Activated CD8-positive, alpha-beta memory T cell treated with anti-CD3 and anti-CD28 coated beads for 1 hour (primary cell): ENCODE measurements at places on chromosomes 12 and 14.
A peak's percentile ranks its signal among the peaks of the same experiment; 100 is the strongest.

- DNase-seq = no peak
Observed at GRCh38 chr12:48118284-48118871, 786 bp upstream of the PFKM start.

GRCh38 chr12:51994539-51994820 lies 12.3 kb upstream of the TAMALIN start:
- no peak for DNase-seq

DNA sequence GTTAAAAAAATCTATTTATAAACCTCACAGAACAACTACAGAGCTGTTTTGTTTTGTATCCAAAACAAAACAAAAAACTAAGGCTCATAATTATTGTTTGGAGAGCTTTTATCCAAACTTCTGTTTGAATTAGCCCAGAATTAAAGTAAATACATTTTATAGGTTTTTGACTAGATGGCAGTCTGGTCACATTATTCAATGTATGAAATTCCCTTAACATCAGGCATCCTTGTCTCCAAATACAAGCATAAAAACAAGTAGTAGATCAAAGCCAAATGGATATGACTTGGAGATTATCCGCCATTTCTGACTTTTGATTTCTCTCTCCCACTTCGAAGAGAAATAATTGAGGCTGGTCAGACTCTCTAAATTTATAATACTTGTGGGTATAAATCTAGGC lies 63.5 kb downstream of the SLC38A1 start:
- DNase-seq = no peak

GRCh38 chr12:50828886-50829285 lies 13.8 kb upstream of the TMPRSS12 start:
- no peak for DNase-seq

DNA sequence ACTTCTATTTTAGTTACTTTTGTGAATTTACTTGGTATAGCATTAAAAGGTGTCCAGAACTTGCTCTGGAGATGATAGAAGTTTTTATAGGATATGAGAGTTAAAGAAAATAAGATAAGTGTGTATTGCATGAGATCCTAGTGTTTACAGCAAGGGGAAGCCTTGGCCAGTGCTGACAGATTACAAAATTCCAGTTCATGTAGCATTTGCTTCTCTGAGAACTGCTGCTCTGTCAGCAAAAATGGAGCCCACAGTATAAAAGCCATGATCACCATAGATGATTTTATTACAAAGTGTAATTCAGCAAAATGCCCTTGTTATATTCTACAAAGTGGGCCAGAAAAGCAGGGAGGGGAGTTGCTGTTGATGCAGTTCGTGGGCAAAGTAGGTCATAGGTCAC lies 40.0 kb upstream of the ATF1 start:
- no peak for DNase-seq

GRCh38 chr12:2614341-2614740 lies 180.4 kb upstream of the FKBP4 start:
- no peak for DNase-seq

DNA sequence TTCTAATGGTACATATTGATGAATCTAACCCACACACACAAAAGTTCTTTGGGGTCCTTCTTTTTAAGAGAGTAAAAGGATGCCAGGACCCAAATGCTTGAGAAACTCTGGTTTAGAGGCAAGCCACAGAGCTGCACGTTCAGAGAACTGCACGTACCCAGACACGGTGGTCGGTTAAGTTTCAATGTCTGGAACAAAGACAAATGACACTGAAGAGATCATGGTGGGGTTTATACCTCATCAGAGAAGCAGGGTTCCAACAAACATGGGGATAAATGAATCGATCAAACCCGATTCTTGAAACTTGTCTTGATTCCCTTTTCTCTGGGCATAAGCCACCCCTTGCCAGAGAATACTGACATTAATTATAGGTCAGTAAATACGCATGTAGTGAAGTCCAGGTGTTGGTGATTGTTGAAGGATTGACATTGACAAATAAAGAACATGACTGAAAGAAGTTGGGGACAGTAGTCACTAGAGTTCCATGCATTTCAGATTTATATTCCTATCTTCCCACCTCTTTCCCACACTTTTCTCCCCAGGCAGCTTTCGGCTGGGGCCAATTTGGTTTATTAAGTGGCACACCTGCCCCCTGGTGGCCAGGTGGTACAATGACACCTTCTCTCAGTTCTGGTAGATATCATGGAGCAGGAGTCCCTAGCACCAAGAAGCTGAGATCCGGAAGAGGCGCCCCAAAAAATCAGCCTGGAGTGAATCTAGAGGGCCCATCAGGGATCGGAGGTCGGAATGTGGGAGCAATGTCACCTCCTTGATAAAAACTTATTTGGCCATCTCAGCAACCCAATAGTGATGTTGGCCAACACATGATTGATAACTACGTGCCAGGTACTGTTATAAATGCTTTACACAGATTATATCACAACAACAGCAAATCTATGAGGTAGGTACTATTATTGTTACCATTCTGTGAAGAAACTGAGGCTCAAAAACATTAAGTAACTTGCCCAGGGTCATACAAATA lies 17.8 kb upstream of the HDAC7 start:
- DNase-seq = peak; percentile 58

GRCh38 chr12:79617696-79618095 lies 73.1 kb downstream of the PAWR start:
- DNase-seq = no peak

GRCh38 chr12:10101042-10101579 lies 2.3 kb upstream of the CLEC1A start:
- DNase-seq = no peak

GRCh38 chr12:50936821-50937530 lies 15.4 kb upstream of the HIGD1C start:
- DNase-seq = no peak

DNA sequence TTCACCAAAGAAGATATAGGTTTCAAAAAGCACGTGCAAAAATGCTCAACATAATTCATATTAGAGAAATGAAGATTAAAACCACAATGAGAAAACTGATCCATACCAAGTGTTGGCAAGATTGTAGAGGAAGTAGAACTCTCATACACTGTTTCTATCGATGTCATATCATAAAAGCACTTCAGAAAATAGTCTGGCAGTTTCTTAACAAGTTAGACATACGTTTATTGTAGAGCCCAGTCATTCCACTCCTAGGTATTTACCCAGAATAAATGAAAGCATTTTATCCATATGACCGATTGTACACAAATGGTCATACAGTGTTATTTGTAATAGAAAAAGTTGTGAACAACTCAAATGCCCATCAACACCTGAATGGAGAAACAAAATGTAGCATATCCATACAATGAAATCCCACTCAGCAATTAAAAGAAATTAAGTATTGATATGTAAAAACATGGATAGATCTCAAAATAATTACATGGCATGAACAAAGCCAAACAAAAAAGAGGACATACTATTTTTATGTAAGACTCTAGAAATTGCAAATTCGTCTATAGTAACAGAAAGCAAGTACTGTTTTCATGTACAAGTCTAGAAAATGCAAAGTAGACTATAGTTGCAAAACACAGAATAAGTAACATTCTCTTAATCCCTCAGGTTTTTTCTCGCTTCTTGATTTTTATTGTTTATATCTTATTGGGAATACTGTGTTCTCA lies 41.0 kb downstream of the USP15 start:
- no peak for DNase-seq

- no peak for DNase-seq
Observed at GRCh38 chr14:99272899-99273765, 1.1 kb upstream of the BCL11B start.

- no peak for DNase-seq
Observed at GRCh38 chr12:53696285-53696654, 20.4 kb upstream of the ATP5MC2 start.

DNA sequence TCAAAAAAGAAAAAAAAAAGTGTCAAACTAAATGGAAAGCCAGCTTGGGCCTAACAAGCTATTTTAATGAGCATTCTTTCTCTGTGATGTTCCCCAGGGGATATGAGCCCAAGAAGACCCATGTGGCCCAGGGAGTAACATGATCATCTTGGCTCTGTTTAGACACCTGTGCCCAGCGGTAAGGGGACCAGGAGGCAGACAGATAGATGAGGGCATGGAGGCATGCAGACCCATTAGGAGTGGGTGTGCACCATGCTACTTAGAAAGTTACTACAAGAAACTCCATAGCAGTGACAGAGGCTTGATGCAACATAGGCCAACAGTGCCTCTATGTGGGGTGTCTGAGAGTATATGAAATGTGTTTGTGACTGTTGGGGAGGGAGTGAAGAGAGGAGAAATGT lies 3.1 kb upstream of the CREBL2 start:
- DNase-seq = no peak

- no peak for DNase-seq
Observed at GRCh38 chr12:106297681-106298080, 4.9 kb upstream of the TCP11L2 start.

- no peak for DNase-seq
Observed at GRCh38 chr12:84550518-84550917, 362.1 kb downstream of the SLC6A15 start.

DNA sequence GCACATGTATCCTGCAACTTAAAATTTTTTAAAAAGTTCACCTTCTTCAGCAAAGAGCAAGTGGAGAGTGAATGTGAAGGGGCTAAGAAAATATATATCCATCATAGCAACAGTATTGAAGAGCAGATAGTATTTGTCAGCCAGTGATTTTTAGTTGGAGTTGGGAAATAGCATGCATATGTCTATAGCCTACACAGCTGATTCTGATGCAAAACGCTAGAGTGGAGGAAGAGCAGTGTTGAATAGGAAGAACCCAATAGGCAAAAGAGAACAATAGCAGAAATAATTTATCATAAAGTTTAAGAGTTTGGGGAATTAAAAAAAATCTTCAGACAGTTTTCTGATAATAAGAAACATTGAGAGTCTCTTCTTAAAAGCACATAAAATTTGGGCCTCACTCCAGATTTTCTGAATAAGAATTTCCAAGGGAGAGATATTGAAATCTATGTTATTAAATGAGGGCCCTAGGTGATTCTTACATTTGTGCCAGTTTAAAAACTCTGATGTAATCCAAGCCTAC lies 12.0 kb downstream of the PDE6H start:
- no peak for DNase-seq

- no peak for DNase-seq
Observed at GRCh38 chr12:41101806-41102205, 86.3 kb upstream of the PDZRN4 start.

GRCh38 chr12:76108356-76108755 lies 23.9 kb upstream of the NAP1L1 start:
- DNase-seq = no peak

DNA sequence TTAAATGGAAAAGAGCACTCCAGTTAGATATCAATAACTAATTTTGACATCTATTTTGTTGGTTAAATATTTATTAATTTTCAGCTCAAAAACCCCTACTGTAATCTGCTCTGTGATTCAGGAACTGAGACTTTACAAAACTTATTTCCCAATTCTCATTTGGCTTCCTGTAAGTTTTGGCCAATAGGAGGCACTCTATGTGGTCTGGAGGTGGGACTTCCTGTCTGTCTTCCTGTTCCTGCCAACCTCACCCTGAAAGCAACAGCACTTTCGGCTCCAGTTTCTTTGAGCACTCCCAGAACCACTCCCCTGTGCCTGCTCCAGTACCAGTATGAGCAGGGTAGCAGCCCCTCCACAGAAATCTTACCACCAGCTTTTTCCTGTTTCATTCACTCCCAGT lies 1027.0 kb downstream of the VRK1 start:
- DNase-seq = no peak

- no peak for DNase-seq
Observed at GRCh38 chr14:94660306-94660946, 48.2 kb downstream of the SERPINA3 start.

DNA sequence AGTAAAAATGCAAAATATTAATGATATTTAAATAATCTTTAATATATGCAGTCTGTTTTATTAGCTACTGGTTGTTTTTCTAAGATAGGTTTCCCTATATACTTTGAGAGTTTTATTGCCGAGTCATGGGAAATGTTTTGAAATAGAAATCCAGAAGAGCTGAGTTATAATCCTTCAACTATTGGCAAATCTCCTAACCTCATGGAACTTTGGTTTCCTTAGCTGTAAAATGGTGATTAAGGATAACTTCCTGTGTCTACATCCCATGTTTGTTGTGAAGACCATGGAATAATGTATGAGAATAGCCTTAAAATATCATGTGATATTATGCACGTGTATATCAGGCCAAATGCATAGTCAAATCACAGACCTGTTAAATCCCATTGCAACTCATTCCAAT lies 51.0 kb downstream of the UNC79 start:
- no peak for DNase-seq

GRCh38 chr12:98559666-98560065 lies 33.8 kb upstream of the SLC25A3 start:
- no peak for DNase-seq

- DNase-seq = no peak
Observed at GRCh38 chr14:69980457-69981425, 101.5 kb downstream of the SMOC1 start.

DNA sequence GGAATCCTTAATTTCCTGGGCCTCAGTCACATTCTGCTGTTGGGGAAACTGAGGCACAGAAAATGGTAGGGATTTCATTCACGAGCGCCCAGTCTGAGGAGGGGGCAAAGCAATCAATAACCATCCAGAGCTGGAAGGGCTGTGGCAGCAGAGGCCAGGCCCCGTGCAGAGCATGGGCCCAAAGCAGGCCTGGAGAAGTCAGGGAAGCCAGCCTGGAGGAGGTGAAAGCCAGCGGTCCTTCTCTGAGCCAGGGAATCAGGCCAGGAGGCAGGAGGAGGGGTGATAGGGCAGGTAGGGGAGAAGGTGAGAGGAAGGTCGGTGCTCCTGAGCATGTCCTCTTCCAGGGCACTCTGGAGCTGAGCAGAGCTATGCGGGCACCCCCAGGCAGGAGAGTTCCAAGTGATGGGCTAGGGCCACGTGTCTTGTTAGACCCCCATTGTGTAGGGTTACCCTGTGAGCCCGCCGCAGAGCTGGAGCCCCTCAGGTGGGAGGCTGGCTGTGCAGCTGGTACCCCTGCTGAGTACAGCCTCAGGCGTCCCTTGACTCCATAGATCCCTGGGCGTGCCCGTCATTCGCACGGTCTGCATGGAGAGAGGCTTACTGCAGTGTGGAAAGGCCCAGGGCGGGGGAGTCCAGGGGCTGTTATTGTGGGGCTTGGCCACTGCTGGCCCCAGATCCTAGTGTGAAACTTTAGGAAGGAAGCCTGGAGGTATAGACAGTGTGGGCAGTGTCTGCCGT lies 4.8 kb downstream of the TNFAIP2 start:
- no peak for DNase-seq

GRCh38 chr12:116599285-116600136 lies 40.3 kb downstream of the MAP1LC3B2 start:
- DNase-seq = peak; percentile 9
